ENCODE measurements at places on chromosomes 5 and 9.
A peak's percentile ranks its signal among the peaks of the same experiment; 100 is the strongest.

GRCh38 chr5:175246242-175246888 is 197.6 kb downstream of the DRD1 start:
- no peak for DNase-seq

GRCh38 chr5:73150876-73151275 is 22.1 kb upstream of the TMEM174 start:
- DNase-seq: no peak

GRCh38 chr5:143494162-143494561 is 90.7 kb upstream of the NR3C1 start:
- no peak for DNase-seq

DNA sequence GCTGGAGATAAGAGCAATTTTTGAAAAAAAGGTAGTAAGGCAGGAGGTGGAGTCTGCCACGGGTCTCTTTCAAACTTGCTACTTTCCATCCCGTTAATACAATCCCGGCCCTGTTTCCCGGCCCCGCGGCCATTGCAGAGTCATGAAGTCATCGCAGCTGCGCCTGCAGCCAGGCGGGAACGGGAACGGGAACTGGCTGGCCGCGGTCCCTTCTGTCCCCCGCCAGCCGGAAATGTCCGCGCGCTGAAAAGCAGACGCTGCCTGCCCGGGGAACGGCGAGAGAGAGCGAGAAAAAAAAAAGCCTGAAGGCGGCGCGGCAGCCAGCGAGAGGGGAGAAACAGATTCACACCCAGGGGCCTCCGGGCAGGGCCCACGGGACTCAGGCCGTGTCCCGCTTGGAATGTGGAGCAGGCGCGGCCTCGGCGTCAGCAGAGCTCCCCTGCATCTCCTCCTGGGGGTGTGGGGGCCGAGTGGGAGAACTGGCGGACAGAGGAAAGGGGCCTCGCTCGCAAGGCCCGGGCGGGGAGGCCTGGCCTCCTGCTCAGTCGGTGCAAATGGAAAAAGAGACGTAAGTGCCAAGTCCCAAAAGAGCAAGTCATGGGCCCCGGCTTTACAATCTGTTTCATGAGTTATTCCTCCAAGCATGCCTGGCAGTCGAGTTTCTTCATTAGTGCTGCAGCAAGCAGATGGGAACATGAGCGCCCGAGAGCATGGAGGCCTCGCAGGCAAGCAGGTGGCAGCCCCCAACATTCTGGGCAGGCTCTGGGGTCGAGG is 201.2 kb upstream of the GAS1 start:
- DNase-seq: no peak

- no peak for DNase-seq
These were observed 3.8 kb upstream of the ZNF782 start for GRCh38 chr9:96858018-96858573.

DNA sequence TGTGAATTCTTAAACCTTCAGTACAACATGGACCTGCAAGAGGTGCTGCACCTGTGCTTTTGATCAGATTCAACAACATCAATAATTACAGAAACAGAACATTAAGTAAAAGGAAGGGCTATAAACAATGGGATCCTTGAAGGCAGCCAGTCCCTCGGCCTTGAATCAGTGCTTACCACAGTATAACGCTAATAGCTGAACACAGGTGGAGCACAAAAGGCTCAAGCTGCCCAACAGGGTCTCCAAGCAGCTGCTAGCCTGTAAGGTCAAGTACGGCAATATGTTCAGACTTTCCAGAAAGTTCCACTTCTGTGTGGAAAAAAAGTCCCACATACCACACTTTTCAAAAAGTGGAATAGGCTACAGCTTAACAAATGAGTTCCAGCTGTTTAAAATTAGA is 61.9 kb upstream of the ITGA1 start:
- DNase-seq: no peak

DNA sequence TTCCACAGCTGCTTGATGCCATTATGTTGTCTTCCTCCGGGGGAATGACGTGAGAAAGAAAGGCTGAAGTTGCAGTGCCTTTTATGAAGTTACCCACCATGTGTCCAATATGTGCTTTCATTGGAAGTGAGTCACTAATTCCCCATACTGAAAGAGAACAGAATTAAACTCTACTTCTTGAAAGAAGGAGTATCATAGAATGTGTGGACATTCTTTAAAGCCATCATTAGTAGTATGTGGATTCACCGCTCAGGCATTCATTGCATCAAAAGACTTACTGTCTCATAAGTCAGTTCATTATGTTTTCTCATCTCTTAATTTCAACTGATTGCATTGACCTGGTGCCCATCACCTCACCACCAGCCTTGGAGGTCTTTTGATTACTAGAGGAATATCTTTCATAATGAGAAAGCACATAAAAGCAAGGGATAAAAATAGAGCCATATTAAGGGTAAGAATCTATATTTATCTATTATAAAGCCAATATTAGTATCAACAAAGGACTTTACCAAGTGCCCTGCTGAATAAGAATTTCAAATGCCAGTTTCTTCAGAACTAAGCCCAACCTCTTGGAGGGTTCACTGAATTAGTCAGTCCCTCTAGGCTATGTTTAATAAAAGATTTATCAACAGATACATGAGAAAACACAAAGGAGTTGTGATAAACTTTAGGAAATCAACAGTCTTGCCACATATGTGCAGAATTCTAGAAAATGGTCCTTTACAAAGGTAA is 516.1 kb downstream of the NTRK2 start:
- no peak for DNase-seq

DNA sequence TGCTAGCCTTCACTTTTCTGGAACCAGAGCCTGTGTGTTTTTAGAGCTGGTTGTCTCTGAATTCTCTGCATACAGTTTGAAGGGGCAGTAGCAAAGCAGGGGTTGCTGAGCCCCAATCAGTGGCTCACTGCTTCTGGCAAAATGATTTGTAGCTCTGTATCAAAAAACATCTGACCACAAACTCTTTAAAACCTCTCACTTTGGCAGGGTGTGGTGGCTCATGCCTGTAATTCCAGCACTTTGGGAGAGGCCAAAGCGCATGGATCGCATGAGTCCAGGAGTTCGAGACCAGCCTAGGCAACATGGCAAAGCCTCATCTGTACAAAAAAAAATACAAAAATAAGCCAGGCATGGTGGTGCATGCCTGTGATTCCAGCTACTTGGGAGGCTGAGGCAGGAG is 28.3 kb upstream of the APC start:
- DNase-seq: no peak

GRCh38 chr5:172165465-172165864 is 22.6 kb downstream of the STK10 start:
- no peak for DNase-seq

DNA sequence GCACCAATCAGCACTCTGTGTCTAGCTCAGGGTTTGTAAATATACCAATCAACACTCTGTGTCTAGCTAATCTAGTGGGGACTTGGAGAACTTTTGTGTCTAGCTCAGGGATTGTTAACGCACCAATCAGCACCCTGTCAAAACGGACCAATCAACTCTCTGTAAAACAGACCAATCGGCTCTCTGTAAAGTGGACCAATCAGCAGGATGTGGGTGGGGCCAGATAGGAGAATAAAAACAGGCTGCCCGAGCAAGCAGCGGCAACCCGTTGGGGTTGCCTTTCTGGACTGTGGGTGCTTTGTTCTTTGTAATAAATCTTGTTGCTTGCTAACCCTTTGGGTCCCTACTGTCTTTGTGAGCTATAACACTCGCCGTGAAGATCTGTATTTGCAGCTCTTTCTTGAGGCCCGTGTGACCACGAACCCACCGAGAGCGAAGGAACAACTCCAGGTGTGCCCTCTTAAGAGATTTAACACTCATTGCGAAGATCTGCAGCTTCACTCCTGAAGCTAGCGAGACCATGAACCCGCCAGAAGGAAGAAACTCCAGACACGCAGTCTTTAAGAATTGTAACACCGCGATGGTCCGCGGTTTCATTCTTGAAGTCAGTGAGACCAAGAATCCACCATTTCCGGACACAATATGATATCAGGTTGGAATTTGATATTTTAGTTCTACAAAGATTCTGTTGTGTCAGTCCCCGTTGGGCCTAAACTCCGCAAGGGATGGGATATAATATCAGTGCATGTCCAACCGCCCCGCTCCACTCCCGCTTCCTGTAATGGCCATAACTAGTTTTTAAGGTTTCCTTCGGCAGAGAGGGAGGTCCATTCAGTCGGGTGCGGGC is 740 bp upstream of the TRMT10B start:
- no peak for DNase-seq

DNA sequence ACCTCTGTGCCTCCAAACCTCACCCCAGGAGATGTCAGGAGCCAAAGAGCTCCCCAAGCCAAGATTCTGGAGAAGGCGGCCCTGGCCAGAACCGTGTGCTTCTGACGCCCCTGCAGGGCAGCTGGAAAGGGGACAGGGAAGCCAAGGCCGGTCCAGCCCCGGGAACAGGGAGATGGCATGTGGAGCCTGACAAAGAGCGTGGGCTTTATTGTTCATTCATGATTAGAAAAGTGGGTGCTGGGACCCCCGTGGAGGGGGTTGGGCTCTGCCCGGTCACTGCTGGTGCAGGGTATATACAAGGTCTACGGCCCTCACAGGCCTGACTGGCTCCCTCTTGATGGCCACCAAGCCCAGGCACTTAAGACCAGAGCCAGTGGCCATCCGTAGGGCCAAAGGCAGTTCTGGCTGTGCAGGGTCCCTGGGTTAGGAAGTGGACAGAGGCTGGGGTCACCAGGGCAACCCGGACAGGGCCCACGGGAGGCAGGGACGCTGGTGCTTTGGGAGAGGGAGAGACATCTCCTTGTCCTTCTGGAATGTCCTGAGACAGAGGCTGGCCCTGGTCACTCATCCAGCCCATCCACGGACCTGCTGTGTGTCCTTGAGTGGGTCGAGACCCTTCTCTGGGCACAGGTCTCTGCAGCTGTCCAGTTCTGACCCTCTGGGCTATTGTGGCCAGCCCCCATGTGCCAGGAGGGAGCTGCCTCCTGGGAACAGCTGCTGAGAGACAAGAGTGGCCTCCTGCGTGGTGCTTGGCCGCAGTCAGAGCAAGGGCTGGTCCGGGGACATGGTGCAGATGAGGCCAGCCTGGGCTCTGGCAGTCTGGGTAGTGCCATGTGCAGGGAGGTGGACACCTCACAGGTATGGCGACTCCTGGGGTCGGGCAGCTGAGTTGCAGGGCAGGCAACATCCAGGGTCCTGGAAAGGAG is 12.5 kb downstream of the NINJ1 start:
- DNase-seq: no peak

DNA sequence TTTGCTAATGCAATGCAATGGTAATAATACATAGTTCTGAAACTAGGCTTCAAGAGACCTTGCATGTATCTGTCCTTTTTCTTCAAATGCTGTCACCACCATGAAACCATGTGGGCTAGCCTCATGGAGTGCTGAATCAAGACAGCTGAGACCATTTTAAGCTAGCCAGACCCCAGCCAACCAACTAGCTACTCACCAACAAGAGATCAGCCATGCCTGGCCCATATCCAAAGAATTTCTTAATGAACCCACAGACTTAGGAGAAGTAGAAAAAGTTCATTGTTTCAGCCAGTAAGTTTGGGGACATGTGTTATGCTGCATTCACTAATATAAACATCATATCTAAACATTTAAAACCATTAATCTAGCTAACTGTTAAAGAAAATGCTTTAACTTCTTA is 139.8 kb upstream of the EDIL3 start:
- DNase-seq: no peak

DNA sequence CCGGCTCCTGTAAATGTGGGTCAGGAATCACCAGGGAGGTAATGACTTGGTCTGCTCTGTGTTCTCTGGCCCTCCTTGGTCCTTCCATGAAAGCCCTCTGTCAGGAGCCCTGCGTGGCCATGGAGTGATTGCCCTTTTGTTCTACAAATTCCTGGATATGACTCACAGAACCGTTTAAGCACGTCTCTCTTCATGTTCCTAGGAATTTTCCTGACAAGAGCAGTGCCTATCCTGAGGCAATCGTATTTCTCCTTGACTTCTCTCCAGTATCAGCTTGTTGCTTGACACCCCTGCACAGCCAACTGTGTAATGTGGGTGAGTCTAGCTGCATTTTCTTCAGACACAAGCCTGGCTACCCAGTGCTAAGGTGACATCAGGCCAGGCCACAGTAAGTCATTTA is 274.3 kb upstream of the ZNF462 start:
- DNase-seq: no peak

GRCh38 chr5:9776525-9776924 is 146.4 kb upstream of the TAS2R1 start:
- no peak for DNase-seq

DNA sequence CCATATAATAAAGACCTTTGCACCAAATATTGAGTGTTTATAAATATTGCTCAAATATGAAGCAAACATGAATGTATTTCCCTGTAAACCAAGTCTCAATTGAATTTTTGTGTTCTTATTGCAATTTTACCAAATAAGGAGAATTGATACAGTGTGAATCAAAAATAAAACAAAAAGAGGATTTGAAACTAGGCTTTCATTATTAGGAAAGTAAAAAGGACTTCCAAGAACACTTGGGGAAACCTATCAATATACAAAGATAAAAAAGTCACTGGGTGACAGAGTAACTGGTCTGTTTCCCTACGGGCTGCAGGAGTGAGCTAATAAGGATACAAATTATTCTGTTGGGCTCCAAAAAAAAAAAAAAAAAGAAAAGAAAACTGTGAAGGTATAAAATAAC is 44.8 kb upstream of the SNX2 start:
- no peak for DNase-seq

- no peak for DNase-seq
These were observed 32.9 kb upstream of the GOLGA1 start for GRCh38 chr9:124973807-124974206.

GRCh38 chr9:4883326-4883873 is 90.7 kb downstream of the RCL1 start:
- DNase-seq: no peak

DNA sequence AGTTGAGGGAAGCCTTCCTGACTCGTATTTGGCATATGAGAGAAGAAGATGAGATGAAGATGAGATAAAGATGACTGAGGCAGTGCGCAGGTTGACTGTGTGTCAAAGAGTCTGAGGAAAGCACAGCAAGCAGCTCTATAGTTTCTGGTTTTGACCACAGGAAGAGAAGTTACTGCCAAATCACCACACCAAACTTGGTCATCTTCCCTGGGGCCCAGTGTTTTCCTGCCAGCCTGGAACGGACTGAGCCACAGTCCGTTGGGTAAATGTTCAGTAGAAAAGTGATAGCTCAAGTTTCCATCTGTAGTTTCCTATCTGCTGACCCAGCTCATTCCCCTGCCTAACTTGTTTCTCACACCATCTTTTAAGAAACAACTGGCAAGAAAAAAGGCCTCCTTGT is 80.7 kb upstream of the ADAMTS19 start:
- no peak for DNase-seq

- no peak for DNase-seq
These were observed 11.6 kb upstream of the SPTAN1 start for GRCh38 chr9:128540634-128541360.

GRCh38 chr5:170404398-170404797 is 15.2 kb upstream of the KCNMB1 start:
- no peak for DNase-seq

GRCh38 chr5:342501-343460 is 21.3 kb downstream of the AHRR start:
- DNase-seq: no peak

- peak; percentile 28 for DNase-seq
These were observed 26.6 kb downstream of the GRAMD2B start for GRCh38 chr5:126449751-126450271.

- no peak for DNase-seq
These were observed 114.1 kb downstream of the PCSK5 start for GRCh38 chr9:76004526-76004925.

- DNase-seq: no peak
These were observed 66.1 kb downstream of the BRINP1 start for GRCh38 chr9:119302988-119303698.

All from activated CD4-positive, CD25-positive, alpha-beta regulatory T cell treated with anti-CD3 and anti-CD28 coated beads, Interleukin-2, amount 50 U/mL, for 16 hours (primary cell).